ENCODE measurements at places on chromosomes 5 and 9.

DNA sequence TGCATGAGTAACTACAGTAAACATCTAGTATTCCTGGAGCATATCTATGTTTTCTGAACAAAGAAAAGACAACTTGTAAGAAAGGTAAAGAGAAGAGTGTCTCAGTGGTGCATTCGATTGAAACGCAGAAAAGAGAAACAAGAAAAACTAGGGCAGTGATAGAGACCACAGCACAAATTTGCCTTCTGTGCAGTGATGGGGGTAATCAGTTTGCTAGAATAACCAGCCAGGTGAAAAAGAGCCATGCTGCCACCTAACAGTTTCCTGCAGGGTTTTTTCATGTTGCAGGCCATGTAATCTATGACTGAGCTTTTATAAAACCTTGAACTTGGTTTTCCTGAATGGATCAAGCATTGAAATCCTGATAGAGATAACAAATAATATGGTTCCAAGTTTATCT lies 198.4 kb upstream of the MEF2C start:
- DNase-seq: no peak

GRCh38 chr5:100860407-100860806 lies 42.7 kb downstream of the ST8SIA4 start:
- no peak for DNase-seq

DNA sequence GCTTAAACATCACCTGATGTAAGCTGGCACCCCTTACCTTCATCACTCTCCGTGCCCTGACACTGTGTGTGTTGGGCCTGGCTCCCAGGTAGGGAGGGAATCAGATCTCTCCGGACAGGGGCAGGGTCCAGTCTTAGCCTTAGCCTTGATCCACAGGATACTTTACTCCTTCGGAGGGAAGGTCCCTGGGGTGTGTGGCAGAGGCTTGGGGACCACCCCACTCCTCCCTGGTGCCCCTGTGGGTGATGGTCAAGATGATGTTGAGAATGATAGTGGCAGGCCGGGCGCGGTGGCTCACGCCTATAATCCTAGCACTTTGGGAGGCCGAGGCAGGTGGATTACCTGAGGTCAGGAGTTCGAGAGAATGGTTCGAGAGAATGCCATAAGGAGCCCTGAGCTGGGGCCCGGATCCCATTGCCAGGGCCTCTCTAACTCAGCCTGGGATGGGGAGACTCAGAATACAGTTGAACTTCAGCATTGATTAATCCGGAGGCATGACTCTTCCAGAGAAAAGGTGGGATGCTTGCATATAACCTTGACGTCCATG lies 269.5 kb downstream of the HSPA4 start:
- DNase-seq: no peak

DNA sequence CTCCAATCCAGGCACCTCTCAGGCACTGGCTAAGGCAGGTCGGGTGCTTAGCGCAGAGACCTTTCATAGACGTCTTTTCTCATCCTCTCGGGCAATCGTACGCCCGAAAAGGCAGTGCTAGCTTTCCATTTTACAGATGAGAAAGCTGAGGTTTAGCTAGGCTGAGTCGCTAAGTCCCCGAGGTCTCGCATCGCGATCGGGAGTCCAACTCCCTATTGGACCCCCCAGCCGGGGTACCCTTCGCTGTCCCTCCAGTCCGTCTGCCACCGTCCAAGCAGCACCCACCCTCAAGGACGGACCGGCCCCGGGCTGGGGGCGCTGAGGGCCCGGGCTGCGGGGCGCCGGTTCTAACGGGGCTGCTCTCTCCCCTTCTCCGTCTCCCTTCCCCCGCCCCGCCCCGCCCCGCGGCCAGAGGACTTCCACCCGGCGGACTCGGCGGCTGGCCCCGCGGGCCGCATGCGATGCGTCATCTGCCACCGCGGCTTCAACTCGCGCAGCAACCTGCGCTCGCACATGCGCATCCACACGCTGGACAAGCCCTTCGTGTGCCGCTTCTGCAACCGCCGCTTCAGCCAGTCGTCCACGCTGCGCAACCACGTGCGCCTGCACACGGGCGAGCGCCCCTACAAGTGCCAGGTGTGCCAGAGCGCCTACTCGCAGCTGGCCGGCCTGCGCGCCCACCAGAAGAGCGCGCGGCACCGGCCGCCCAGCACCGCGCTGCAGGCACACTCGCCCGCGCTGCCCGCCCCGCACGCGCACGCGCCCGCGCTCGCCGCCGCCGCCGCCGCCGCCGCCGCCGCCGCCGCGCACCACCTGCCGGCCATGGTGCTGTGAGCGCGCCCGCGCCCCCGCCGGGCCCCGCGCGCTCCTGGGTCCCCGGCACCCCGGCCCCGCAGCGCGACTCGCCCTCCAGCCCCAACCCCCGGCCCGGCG lies 12.5 kb upstream of the EXOSC2 start:
- DNase-seq: peak; percentile 30

DNA sequence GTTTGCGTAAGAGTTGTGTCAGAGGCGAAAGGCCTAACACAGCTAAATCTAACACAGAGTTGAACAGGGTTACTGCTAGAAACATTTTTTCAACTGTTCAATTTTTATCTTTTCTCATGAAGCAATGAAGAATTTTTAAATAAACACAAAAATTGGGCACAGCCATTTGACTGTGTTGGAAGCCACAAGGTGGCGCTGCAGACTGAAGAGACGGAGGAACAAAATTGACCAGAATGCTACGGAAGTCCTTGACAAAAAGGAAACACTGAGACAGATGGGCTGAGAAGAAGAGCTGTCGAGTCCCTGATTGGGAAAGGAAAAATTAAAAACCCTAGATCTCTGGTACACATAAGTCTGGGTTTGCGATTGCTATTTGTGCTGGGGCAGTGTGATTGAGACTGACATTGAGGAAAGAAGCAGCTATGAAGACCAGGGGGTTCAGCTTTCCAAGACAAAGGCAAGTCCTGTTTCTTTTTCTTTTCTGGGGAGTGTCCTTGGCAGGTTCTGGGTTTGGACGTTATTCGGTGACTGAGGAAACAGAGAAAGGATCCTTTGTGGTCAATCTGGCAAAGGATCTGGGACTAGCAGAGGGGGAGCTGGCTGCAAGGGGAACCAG lies at the start of gene PCDHB9:
Gene PCDHB9 (plus strand): TSS at position 265 of the 616 bp plus-strand sequence. CDS start 158 bp downstream, at position 423.
- no peak for DNase-seq

GRCh38 chr5:174694611-174695010 lies 29.8 kb upstream of the MSX2 start:
- no peak for DNase-seq

- no peak for DNase-seq
Observed at GRCh38 chr9:130150779-130151382, 21.3 kb upstream of the NCS1 start.

- no peak for DNase-seq
Observed at GRCh38 chr5:74370168-74370567, 270.4 kb downstream of the ENC1 start.

DNA sequence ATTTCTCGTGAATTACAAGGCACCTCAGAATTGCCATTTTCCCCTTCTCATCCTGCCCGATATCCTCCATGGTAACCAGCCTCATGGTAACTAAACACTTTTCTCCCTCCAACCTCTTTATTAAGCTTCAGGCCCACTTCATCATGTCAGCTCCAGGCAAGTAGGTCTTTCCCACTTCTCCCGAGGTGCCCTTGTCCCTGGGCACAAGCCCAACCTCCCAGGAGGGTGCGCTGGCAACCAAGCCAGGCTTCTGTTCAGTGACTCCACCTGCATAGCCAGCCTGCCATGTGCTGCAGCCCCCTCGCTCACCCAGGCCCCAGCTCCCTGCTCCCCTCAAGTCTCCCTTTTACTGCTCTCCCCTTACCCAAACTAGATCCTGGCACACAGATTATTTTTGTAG lies 47.4 kb upstream of the AFAP1L1 start:
- no peak for DNase-seq

GRCh38 chr9:137988051-137988450 lies 110.5 kb downstream of the CACNA1B start:
- no peak for DNase-seq

GRCh38 chr9:14437354-14438231 lies 123.7 kb upstream of the NFIB start:
- no peak for DNase-seq

GRCh38 chr5:152488869-152489268 lies 83.8 kb upstream of the NMUR2 start:
- DNase-seq: no peak

DNA sequence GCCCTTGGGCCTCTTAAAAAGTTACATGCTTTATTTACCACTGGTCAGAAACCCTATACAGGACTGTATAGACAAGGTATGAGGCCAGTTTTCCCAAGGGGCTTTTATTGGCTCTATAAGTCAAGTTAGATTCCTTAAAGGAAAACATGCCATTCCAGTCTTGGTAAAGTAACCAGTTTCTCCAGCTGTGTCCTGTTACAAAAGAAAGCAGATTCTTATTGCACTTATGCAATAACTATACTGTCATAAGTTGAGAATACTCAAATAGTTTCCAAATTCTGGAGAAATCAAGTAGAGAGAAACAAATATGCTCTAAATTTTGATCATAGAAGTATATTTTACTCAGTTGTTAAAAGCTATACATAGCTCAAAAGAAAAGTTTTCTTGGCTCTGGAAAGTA lies 47.2 kb downstream of the PTGS1 start:
- no peak for DNase-seq

GRCh38 chr9:3150074-3150473 lies 306.2 kb upstream of the PUM3 start:
- DNase-seq: no peak

GRCh38 chr9:135992486-135993408 lies 31.6 kb upstream of the UBAC1 start:
- peak; percentile 52 for DNase-seq

DNA sequence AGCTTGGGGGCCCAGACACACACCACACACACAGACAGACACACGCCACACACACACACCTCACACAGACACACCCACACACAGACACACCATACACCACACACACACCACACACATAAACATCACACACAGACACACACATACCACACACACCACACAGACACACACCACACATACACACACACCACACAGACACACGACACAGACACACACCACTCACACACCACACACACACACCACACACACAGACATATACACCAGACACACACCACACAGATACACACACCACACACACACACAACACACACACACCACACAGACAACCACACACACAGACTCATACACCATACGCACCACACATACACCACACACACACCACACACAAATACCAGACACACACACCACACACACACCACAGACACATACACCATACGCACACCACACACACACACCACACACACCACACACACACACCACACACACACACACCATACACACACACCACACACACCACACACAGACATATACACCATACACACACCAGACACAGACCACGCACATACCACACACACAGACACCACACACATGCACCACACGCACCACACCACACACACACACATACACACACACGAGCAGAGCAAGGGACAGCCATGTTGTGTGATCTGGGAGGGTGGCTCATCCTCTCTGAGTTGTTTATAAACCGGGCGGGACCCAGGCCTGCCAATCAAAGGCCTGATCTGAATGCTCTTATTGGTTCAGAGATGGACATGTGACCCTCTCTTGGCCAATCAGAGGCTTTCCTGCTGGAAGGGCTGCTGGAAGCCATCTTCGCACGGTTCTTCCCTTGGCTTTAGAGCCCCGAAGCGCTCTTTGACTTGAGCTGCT lies 148.3 kb downstream of the GAPVD1 start:
- DNase-seq: peak; percentile 40

- no peak for DNase-seq
Observed at GRCh38 chr5:174337276-174338184, 292.0 kb downstream of the NSG2 start.

DNA sequence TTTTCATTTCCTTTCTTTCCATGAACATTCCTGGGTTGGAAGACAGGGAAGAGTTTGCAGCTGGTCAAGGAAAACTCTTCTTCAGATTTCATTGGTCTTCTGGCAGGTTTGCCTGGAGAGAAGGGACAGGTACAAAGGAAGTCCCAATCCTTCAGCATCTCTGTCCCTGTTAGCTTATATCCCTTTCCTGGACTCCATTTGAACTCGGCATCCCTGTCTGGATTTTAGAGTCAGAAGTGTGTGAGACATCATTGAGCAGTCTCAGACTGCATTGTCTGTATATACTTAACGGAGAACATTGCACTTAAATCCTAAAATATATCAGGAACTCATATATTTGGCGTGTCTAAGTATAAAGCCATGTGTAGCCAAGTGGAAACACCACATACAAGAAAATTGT lies 54.9 kb downstream of the ADGRV1 start:
- DNase-seq: no peak

- DNase-seq: no peak
Observed at GRCh38 chr5:5780253-5780652, 357.8 kb downstream of the ICE1 start.

DNA sequence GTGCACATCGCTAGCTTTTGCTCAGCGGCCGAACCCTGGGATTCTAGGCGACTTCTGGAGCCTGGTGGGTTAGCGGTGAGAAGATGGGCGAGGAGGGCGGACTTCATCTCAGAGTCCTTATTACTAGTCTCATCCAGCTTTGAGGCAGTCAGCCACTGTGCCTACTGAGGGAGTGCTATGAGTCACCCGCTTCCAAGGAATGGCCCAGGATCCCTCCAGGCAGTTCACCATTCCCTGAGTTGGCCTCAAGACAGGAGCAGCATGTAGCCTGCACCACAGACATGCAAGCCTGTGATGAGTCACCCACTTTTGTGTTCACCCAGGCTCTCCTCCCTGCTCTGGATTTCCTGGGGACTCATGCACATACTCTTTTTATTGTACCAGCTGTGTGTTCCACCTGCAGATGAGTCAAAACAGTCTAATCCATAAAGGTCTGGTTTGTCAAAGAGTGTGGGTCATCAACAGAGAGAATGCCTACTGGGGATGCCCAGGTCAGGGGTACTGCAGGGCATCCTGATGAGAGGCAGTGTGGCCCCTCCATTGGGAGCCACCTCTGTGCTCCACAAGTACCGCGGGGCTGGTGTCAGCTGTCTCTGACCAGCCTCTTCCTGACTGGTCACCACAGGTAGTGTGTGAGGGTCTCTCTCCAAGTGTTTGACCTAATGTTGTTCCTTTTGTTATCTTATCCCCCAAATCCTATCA lies 20.2 kb downstream of the SLC22A5 start:
- peak; percentile 97 for DNase-seq

GRCh38 chr5:137665678-137666460 lies 70.0 kb downstream of the KLHL3 start:
- no peak for DNase-seq

GRCh38 chr5:89255845-89256463 lies 373.0 kb upstream of the MEF2C start:
- DNase-seq: no peak

DNA sequence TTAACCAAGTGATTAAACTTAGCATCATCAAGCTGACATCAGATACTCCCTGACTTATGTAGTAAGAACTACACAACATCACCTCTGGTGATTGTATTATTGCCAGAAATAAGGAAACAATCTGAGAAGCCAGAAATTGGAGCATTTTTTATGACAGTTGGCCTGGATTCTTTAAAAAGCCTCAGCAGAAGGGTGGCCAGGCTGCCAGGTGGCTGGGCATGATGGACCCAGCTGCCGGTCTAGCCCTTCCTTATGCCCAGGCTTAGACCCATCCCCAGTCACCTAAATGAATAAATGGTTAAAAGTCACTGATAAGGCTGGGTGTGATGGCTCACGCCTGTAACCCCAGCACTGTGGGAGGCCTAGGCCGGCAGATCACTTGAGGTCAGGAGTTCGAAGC lies 12.8 kb downstream of the OR1K1 start:
- no peak for DNase-seq

- DNase-seq: no peak
Observed at GRCh38 chr5:65820373-65820772, 98.4 kb downstream of the NLN start.

- DNase-seq: peak; percentile 37
Observed at GRCh38 chr9:90914868-90915483, 113.4 kb downstream of the SYK start.

- no peak for DNase-seq
Observed at GRCh38 chr5:96219580-96220281, 213.3 kb downstream of the PCSK1 start.
